ENCODE measurements at places on chromosomes 6 and 20. TPM values are rescaled to one million over a fixed set of nuclear protein-coding genes. Genes with fewer than 3 reads are reported as not detected.

ZKSCAN4 gene
- total RNA-seq = 1.5 TPM

- no peak for DNase-seq
Measured at GRCh38 chr6:109373331-109373730, 8.9 kb downstream of the CD164 start.

DNA sequence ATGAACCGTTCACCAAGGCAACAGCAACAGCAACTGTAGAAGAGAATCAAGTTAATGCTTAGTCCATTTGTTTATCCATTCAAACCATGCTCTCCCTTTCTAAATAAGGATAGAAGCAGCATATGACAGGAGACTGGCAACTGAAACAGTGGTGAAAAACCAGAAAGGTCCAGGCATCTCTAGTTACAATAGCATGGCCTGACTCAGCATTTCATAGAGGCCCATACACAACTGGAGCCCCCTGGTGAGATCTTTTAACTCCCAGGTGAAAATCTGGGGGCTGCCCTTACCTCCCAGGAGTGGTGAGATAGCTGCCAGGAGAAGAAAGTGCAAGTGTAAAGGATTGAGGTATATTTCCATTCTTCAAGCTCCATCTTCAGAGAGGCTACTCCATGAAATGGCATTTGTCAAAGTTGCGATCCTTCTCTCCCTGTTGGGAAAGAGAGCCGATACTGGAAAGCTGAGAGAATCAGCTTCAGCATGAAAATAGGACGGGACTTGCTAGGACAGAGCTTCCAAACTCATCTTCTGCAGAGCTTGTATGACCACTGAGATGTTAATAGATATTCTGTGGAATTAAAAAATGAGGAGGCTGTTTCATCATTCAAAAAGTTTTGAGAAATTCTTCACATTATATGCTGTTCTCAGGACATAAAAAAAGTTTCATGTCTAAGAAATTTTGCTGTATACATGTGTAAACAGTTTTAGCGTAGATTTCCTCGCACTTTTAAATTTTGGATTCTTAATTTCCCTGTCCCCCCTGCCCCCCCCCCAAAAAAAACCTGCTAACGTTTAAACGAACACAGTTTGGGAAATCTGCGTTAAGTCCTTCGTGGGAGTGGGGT is 10.9 kb upstream of the SLC2A12 start:
- no peak for DNase-seq

ARFGAP1 gene
- 31.8 TPM for total RNA-seq

ZNF311 gene
- 1.4 TPM for total RNA-seq

BPIFB4 gene
- not detected for total RNA-seq

DNA sequence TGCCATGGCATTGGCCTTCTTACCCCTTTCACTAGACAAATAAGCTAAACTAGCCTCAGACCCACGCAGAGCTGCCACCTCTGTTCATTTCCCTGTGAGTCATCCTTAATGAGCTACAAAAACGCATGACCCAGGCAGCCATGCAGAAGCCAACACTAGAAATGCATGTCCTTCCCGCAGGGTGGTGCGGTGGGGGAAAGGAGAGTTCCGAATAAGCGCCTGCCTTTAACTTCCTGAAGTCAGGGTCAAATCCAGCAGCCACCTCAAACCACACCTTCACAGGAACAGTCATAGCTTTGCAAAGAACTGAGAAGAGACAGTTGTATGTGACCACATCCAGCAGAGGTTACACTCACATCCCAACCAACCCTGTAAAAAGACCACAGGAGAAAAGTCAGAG is 40.4 kb downstream of the IRF4 start:
- no peak for DNase-seq

GRCh38 chr6:16700916-16701234 is 60.4 kb downstream of the ATXN1 start:
- DNase-seq = no peak

Data from sigmoid colon (tissue), 7 donors.